ENCODE measurements at places on chromosomes 4 and X. TPM values are rescaled to one million over a fixed set of nuclear protein-coding genes. Genes with fewer than 3 reads are reported as not detected.

FAM184B gene
- 0.16 TPM for total RNA-seq

C4orf50 gene
- 0.32 TPM for total RNA-seq

- no peak for DNase-seq
Measured at GRCh38 chr4:88528861-88529260, 5.3 kb upstream of the PYURF start.

ELF4 gene
- 56.1 TPM for total RNA-seq

PNMA6F gene
- total RNA-seq = not detected

DNA sequence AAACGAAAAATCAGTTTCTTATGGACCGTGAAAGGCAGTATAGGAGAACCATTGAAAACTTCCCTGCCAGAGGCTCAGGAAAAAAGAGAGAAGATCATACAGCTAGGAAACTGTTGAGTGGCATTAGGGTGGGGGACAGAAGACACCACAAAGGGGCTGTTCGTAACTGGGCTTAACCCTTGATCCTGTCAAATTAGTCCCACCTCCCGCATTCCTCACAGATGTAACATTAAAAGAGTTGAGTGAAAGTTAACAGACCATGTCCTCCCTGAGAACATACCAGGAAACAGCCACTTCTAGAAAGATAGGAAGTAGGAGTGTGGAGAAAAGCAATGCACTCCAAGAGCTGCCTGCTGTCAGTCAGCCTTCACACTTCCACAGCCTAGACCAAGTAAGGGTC lies 8.7 kb downstream of the SHROOM4 start:
- no peak for DNase-seq

ARHGAP36 gene
- not detected for total RNA-seq

- DNase-seq = no peak
Measured at GRCh38 chr4:138650929-138651448, 364.6 kb upstream of the NOCT start.

All from transverse colon (tissue), 4 donors.